AG09319 (cell line): ENCODE measurements at places on chromosomes 12 and 14.

GRCh38 chr14:68263563-68264259 is 444.1 kb downstream of the RAD51B start:
- DNase-seq = no peak

DNA sequence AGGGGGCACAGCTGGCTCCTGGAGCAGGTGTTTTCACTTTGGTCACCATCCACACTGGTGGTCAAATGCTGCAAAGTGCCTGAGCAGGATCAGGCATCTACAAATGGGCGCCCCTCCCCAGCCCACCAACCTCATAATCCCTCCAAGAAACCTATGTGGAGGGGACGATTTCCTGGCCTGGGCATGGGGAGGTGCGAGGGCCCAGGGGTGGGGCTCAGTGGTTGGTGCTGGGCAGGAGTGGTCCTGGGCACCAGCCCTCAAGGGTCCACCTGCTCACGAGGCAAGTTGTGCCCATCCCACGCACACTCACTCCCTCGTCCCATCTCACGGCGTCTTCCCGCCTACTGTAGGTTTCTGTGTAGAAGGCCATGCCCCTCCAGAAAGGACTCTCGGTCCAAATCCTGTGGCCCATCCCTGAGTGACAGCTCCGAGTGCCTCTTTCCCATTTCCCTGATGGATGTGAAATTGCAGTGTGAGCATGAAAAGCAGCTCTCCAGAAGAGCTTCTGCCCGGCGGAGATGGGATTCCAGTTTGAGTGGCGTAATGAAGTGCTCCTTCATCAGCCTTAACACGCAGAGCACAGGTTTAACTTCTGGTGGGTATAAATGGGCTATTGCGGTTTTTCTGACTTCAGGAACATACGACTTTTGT is 36.9 kb downstream of the SLC15A4 start:
- no peak for DNase-seq

DNA sequence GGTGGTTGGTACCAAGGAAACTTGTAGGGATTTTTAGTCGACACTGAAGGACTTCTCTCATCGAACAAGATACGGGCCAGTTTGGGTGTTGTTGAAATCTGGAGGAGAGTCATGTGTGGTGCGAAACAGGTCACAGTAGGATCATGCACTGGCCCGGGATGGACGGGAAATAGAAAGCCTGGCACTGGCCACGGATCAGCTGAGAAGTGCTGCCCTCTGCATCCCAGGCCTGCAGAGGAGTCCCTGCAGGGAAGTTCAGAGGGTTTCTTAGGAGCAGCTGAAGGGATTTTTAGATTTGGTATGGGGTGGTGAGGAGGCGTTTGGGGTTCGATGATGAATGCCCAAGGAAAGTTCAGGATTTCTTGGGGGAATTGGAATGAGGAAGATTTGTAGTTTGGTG is 63.1 kb downstream of the TSPAN9 start:
- no peak for DNase-seq

- no peak for DNase-seq
Observed at GRCh38 chr12:48349471-48349870, 1.2 kb downstream of the ZNF641 start.

- no peak for DNase-seq
Observed at GRCh38 chr14:77151918-77152588, 10.5 kb upstream of the ZDHHC22 start.

DNA sequence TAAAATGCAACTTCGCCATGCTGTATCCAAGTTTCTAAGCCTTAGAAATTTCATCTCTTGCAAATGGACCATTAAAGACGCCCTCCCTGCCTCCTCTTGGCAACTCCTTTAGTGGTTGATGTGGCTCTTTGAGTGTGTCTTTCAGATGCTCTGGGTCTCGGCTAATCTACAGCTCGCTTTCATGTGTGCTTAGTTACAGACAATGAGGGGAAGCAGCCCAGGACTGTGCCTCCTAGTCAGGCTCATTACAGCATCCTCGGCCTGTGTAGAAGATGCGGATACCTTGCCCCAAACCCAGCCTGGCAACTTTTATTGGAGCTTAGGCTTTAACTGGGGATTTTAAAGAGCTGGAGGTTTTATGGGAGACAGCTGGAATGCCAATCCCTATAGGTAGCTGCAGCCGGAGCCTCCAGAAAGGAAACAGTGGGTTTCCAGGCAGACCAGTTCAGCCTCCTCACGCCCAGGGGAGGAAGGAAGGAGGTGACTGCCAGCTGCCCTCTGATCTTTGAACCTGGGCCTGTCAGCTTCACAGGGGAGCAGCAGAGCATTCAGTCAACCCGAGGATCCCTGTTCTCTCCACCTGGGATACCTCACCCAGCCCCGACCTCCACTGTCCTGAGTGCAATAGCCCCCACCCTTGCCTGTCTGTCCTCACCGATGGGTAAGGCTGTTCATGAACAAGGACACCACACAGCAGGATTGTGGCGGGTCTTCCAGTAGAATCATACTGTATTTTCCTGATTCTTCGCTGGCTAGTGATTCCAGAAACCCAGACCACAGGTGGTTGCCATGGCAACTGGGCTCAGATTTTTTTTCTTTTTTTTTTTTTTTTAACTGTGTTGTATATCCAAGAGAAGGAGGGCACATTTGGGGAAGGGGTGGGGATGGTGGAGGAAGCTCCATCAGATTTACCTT is 638.5 kb downstream of the MED13L start:
- no peak for DNase-seq

DNA sequence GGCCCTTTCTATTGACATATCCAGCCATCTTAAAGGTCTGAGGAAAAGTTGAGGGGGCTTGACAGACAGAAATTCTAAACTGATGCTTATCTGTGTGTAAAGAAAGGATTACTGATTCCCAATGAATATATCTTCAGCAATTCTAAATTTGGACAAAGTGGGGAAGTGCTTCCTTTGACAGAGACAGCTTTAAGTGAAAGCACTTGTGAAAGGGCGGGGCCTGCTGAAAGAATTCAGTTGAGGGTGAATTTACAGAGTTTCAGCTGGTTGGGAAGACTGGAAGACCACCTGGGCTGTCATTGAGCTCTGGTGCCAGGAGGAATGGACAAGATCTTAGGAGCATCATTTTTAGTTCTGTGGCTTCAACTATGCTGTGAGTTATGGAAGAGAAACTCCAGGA is 412.5 kb upstream of the OR4E1 start:
- no peak for DNase-seq

DNA sequence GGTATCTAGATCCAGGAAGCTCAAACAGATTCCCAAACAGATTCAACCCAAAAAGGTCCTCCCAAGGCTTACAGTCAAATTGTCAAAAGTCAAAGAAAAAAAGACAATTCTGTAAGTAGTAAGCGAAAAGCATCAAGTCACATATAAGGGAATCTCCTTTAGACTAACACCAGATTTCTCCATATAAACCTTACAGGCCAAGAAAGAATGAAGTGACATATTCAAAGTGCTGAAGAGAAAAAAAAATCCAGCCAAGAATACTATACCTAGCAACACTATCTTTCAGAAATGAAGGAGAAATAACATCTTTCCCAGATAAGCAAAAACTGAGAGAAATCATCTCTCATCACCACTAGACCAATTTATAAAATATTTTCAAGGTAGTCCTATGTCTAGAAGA is 79.6 kb upstream of the LGR5 start:
- DNase-seq = no peak

- DNase-seq = no peak
Observed at GRCh38 chr12:13000925-13001774, 1.1 kb upstream of the HEBP1 start.

DNA sequence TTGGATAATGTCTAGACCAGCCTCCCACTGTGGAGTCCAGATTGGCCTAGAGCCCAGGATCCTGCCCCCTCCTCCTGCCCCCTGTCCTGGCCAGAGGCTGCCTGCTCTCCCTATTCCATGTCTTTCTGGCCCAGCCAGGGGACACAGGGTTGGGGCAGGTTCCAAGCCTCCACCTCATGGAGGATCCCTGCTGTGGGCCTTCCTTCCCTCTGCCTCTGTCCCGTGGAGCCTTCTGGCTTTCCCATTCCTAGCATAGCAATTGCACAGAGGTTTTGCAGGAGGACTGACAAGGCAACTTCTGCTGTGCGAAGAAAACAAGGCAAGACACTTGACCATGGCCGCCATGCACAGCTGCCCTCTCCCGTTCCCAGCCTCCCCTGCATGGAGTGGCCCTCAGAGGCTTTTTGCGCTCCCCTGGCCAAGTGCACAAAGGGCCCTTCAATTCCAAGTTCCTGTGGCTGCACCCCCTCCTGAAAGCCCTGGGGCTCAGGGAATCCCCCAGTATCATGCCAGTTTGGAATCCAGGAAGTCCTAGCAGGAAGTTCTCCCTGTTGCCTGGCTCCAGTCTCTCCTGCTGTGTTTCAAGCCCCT is 42.1 kb downstream of the KRT80 start:
- DNase-seq = no peak

DNA sequence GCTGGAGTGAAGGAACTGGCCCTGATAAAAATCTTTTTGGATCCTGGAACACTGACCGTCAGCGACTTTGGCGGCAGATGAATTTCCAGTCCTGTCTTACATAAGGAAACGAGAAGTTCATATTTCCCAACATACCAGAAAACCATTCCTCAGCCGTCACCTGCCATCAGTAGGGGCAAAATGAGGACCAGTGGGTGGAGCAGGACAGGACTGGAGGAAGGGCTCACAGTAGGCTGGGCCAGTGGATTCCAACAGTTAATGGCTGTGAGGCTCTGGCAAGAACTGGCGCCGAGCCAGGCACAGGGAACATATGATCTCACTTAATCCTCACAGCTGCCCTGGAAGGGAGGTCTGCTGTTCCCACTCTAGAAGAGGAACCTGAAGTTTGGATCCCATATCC is 67.2 kb upstream of the FAM181A start:
- DNase-seq = no peak

DNA sequence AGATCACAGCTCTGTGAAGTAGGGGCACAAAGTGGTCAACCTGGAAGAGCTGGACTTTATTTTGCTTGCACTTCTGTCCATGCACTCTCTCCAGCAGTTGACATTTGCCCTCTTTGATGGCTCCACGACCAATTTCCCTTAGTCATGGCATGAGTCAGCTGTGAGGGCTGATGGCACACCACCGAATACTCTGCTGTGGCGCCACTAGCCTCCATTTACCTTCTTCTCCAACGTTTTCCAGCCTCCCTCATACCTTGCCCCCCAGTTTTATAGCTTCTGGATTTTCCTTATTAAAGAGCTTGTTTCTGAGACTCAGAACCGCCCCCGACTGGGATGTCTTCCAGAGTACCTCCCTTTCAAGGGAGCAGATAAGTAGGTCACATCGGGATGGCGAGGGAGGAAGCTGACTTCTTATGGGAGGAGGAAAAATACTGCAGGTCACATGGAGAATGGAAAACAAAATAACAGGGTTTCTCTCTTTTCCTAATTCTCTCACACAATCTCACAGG is 17.6 kb downstream of the NINJ2 start:
- no peak for DNase-seq

GRCh38 chr12:6966351-6966750 is 4.1 kb downstream of the PHB2 start:
- no peak for DNase-seq

DNA sequence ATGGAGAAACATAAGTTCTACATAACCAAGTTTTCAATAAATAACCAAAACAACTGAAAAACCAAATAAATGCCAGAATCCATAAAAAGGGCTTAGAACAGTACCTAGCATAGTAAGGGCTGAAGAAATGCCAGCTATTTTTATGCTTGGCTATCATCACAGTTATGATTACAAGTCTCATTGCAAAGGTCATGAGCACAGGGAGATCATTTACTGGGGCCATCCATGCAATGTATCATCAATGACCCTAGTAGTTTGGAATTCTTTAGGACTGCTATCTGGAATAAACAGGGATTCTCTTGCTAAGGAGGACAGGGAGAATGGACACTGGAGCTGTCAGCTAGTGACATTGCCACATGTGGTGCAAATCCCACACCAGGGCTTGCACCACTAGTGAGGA is 92.5 kb upstream of the NAP1L1 start:
- DNase-seq = peak; percentile 1
